ENCODE measurements at places on chromosomes 1 and 21.

GRCh38 chr1:40806731-40807695, 23.4 kb downstream of the KCNQ4 start:
- no peak for DNase-seq

GRCh38 chr1:37501661-37502060, 12.9 kb downstream of the MEAF6 start:
- no peak for DNase-seq

DNA sequence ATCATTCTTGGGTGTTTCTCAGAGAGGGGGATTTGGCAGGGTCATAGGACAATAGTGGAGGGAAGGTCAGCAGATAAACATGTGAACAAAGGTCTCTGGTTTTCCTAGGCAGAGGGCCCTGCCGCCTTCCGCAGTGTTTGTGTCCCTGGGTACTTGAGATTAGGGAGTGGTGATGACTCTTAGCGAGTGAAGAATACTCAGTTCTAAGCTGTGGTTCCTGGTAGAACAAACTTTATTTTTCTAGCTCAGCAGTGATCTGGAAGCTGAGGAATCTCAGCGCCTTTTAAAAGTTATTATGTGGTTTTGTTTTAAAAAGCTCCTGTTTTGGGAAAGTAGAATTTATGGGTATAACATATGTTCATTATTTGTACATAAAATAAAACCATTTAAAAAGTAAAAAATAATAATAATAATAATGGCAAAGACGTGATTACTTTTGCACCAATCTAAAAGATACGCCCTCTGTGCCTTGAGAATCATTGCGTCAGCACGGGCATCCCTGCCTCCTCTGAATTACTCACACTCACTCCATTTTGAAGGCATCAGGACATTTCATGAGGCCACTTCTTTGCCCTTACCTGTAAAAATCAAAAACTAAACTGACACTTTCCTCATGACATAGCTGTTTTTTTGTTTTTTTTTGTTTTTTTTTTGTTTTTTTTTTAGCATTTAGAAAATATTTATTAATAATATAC, 29.7 kb upstream of the TNFRSF1B start:
- DNase-seq, result no peak

GRCh38 chr1:46770541-46770940, 28.3 kb upstream of the CYP4B1 start:
- DNase-seq, result no peak

DNA sequence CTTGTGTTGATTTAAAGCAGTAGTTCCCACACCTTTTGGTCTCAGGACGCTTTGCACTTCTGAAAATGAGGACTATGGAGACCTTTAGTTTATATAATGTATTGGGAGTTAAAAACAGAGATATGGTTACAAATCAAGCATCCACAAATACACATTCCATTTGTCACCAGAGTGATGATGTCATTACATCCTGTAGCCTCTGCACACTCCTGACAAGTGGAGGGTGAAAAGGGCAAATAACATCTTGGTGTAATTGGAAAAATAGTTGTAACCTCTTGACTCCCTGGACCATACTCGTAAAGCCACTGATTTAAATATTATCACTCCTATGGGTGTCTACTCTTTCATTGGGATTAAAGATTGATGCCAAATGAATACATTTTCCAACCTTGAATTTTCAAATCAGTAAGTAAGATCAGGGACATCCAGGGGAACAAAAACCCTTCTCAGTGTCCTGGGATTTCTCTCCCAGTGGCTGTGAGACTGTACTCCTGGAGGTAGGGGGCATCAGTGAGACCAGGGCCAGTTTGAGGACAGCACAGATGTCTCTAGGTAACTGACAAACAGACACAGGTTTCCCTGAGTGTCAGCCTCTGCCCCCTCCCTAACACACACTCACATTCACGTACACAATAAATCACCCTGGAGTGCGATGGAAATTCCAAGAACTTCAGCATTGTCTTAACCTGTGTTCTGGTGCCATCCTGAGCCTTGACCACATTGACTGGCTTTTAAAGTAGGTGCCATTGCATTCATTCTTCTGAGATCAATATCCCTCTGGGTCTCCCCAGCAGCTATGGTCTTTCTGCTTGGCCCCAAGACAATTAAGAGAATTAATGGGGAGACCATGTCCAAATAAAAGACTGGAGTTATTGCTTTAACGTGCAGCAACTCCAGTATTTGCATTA, 63.0 kb downstream of the NR5A2 start:
- DNase-seq, result no peak

- peak; percentile 35 for DNase-seq
Observed at GRCh38 chr1:210477328-210477924, 148.7 kb downstream of the HHAT start.

DNA sequence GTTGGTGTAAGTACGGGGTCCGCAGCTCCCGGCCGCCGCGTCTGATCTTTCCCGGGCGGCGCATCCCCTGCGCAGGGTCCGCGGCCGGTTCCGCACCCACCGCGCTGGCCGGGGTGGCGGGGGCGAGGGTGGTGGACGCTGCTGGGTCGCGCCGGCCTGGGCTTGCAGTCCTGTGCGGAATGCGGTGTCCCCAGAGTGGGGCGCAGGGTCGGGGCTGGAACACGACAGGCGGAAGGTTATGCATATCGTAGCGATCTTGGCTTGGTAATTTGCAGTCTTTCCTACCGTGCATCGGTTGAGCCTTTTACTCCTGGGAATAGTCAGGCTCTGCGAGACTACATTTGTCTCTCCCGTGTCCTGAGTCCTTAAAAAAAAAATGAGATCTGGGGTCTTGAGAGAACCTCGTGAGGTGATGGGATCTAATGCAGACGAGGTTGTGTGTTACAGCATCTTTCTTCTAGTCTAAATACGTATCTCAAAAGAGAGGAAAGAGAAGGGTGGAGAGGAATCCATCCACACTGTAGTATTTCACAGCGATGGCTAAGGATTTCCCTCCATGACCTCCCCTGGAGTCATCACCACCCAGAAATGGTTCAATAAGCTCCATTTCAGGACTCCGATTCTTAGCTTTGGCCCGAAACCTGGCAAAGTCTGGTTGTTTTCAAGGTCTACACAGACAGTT, 572 bp downstream of the ATP1B1 start:
- DNase-seq, result no peak

DNA sequence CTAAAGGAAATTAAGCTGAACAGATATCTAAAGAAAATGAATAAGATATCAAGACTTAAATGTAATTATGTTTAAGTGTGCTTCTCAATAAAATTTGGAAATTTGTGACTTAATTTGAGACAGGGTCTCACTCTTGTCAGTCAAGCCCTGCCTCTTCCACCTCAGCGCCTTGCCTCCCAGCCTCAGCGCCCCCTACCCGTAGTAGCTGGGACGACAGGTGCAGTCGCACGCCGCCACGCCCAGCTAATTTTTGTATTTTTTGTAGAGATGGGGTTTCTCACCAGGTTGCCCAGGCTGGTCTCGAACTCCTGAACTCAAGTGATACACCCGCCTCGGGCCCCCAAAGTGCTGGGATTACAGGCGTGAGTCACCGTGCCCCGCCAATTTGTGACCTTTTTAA, 117.0 kb downstream of the CLEC20A start:
- no peak for DNase-seq

GRCh38 chr1:241171991-241172390, 185.0 kb downstream of the RGS7 start:
- DNase-seq, result no peak

GRCh38 chr1:233617025-233617424, 3.1 kb downstream of the KCNK1 start:
- DNase-seq, result no peak

DNA sequence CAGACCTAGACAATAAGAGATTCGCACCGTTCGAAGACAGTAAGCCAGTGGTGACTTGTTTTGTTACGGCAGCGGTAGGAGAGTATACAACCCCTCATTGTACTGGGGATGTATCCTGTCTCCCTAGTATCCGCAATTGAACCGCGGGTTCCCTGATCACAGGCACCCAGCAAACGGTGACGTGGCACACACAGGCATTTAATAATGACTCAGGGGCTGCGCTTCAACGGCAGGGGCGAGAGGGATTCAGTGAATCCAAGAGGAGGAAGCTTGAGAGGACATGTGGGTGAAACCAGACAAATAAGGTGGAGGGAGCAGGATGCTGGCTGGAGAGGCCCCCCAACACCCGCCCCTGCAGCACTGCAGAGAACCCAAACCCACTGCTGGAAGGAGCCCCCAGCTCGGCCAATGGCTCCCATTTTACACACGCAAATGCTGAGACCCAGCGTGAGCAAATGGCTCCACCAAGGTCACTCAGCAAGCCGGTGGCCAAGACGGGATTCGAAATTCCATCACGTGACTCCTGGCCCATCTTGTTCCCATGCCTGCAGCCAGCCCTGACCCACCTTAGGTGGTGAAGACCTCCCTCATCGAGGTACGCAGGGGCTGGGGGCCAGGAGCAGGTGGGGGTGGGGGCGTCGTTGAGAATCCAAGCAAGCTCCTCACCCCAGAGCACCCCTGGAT, 149.9 kb downstream of the SYF2 start:
- no peak for DNase-seq

GRCh38 chr21:38120984-38121855, 135.6 kb upstream of the KCNJ15 start:
- no peak for DNase-seq

All from cerebellar nuclear complex (tissue), 1 donor.